Thoracic aorta (tissue), 2 donors: ENCODE measurements at places on chromosomes 2 and 18. TPM values are rescaled to one million over a fixed set of nuclear protein-coding genes. Genes with fewer than 3 reads are reported as not detected.

DNA sequence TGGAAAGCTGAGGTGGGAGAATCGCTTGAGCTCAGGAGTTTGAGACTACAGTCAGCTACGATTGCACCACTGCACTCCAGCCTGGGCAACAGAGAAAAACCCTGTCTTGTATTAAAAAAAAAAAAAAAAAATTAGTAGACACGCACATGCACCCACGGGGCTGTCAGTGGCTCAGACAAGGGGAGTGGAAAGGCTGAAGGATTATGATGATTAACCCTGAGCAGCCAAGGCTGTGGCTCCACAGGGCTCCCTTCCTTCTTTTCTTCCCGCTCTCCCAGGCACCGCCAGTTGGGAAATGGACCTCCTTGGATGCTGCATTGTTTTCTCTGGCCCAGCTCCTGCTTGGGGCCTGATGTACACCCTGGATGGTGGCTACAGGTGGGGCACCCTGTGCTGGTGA lies 49.0 kb upstream of the RAB6C start:
- no peaks in the 10 kb centered on the region for H3K36me3 ChIP-seq
- no peak overlapping the region for H3K4me3 ChIP-seq
- DNase-seq = no peak
- no peak overlapping the region for H3K27ac ChIP-seq
- H3K27me3 ChIP-seq = no peaks in the 10 kb centered on the region
- H3K4me1 ChIP-seq = no peaks in the 10 kb centered on the region

DNA sequence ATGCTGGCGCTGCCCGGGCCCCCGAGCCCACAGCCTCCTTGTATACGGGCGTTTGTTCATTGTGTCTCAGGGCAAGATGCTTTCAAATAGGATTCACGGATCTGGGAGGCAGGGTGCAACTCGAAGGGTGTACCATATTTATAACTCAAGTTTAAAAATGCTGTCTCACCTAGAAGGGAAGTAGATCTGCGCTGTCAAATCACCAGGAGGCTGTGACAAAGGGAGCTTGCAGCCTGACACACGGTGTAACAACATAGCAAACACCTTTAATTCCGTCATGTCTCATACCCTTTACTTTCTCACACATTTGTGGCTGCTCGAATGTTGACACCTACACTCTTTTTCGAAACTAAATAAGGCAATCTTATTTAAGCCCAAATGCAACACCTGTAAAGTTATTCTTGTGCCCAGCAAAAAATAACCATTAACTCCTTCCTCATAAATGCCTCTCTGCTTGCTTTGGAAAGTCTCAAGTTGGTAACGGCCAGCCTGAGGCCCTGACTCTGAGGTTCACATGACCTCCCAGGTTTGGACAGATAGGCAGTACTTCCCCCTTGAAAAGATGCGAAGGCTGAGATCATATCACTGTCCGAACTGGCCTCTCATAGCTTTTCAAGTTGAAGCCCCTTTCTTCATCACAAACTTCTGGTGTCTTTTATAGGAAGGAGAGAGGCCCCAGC lies 11.6 kb downstream of the ZEB2 start:
- peak overlapping the region; percentile 99 for H3K27ac ChIP-seq
- H3K4me1 ChIP-seq = peaks cover 96% of the 10 kb centered on the region
- no peaks in the 10 kb centered on the region for H3K36me3 ChIP-seq
- H3K27me3 ChIP-seq = no peaks in the 10 kb centered on the region

GRCh38 chr2:190562121-190562520 lies 27.6 kb upstream of the NEMP2 start:
- no peak overlapping the region for H3K4me3 ChIP-seq
- H3K4me1 ChIP-seq = no peaks in the 10 kb centered on the region
- H3K27ac ChIP-seq = no peak overlapping the region
- no peaks in the 10 kb centered on the region for H3K36me3 ChIP-seq
- DNase-seq = no peak

GRCh38 chr2:223044916-223045700 lies 6.9 kb upstream of the KCNE4 start:
- no peak for DNase-seq
- no peak overlapping the region for H3K4me3 ChIP-seq
- no peaks in the 10 kb centered on the region for H3K36me3 ChIP-seq
- H3K27me3 ChIP-seq = no peaks in the 10 kb centered on the region
- H3K27ac ChIP-seq = no peak overlapping the region

DNA sequence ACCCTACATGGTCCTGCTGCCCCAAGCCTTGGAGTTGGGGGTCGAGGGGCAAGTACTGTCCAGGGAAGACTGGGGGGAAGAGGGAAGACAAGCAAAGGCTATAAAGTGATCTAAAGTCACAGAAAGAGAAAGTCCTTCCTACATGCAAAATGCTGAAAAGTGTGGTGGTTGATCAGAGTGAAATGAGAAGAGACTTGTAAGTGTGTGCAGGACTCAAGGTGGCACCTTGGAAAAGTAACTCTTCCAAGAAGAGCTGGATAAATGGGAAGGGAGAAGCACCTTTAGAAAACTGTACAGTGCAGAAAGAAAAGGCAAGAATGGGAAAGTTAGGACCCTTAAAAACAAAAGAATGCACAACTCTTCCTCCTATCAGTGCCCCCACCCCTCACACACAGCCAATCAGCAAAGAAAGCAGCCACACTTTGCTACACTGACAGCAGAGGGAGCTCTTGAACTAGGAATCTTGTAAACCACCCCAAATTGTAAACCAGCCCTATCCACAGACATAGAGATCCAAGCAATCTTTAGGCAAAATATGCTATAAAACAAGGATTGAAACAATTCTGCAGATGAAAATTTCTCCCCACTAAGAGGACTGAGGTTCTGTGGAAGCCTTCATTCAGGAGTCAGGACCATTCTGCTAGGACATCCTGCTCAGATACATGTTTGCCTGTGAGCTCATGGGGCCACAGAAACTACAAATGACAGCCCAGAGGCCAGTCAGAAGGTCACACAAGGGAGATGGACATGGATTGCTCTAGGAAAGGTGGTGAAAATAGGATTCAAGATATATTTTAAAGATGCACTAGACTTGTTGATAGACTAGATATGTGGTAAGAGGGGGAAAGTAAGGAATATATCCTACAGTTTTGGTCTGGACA lies 146.4 kb downstream of the FTCDNL1 start:
- DNase-seq = no peak
- H3K36me3 ChIP-seq = no peaks in the 10 kb centered on the region
- no peak overlapping the region for H3K27ac ChIP-seq
- H3K4me1 ChIP-seq = no peaks in the 10 kb centered on the region
- H3K4me3 ChIP-seq = no peak overlapping the region

- no peaks in the 10 kb centered on the region for H3K36me3 ChIP-seq
- H3K27me3 ChIP-seq = no peaks in the 10 kb centered on the region
- H3K4me3 ChIP-seq = peak overlapping the region; percentile 19
- peaks cover 7% of the 10 kb centered on the region for H3K4me1 ChIP-seq
- H3K27ac ChIP-seq = no peak overlapping the region
These were observed 91.9 kb downstream of the PPP1R1C start for GRCh38 chr2:182077448-182078142.

DNA sequence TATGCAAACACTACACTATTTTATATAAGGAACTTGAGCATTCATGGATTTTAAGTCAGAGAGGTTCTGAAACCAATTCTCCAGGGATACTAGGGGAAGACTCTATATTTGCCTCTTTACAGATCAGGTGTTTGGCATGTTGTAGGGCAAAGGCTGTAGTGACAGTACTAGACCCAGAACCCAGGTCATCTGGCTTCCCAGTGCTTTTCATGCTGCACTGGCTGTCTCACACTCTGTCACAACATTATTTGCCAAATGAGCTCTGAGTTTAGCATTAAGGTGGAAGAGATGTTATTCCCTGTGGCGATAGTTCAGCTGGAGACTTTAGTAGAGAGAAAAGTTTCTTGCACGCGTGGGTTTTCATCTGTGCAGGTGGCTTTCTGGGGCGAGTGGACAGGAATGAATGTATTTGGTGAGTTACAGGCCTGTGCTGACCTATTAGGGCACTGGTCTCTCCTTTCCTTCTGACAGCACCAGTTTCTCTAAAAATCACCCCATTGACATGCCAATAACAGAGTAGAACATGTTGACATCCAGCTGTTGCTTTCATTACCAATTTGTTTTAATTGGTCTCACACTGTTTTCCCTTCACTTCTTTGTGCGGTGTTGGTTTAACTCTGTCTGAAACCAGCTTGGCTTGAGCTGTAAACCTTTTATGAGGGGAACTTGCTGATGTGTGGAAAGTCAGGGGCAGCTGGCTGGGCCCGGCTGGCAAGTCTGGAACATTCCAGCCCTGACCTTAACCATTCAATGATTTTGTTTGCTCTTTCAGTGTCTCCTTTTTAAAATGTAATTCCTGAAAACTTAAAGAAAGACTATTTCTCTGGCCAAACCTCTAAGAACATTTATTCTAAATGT lies 643.0 kb upstream of the FAM98A start:
- H3K4me3 ChIP-seq = no peak overlapping the region
- H3K36me3 ChIP-seq = no peaks in the 10 kb centered on the region
- no peaks in the 10 kb centered on the region for H3K4me1 ChIP-seq
- DNase-seq = no peak

- no peak overlapping the region for H3K4me3 ChIP-seq
- peak overlapping the region; percentile 55 for H3K27ac ChIP-seq
- no peaks in the 10 kb centered on the region for H3K36me3 ChIP-seq
These were observed 125.8 kb downstream of the LAMA3 start for GRCh38 chr18:23814991-23815614.

Gene DSEL
- total RNA-seq = 38.5 TPM

Gene CDH7
- not detected for total RNA-seq

Gene TUBB8B
- not detected for total RNA-seq

Gene SCN2A
- not detected for total RNA-seq
